DMS79 (cell line): ENCODE measurements at places on chromosomes 4 and X.

GRCh38 chr4:183139058-183139750 is 40.1 kb downstream of the WWC2 start:
- no peak for DNase-seq

GRCh38 chr4:145679991-145680455 is at the start of gene C4orf51:
TSS of gene C4orf51 (plus strand) at chr4:145680146. CDS start at chr4:145680204, 58 bp downstream.
- peak; percentile 56 for DNase-seq

DNA sequence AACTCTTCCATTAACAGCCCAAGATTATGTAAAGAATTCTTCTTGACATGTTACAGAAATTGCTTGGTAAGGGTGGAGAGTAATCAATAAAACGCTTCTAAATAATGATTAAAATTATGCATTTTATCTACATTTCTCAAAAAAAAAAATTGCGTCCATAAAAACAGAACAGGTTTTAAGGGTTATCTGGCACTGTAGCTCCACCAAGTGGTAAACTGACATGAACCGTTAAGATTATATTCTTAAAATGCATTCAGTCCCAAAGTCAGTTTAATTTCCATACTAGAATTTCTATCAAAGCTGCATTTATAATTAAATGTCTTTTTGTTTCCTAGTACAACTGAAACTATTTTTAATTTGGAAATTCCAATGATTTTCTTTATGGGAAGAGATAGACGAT is 214.0 kb upstream of the UGT8 start:
- no peak for DNase-seq

- DNase-seq: no peak
These were observed 780.7 kb upstream of the DIAPH2 start for GRCh38 chrX:95903975-95904374.

DNA sequence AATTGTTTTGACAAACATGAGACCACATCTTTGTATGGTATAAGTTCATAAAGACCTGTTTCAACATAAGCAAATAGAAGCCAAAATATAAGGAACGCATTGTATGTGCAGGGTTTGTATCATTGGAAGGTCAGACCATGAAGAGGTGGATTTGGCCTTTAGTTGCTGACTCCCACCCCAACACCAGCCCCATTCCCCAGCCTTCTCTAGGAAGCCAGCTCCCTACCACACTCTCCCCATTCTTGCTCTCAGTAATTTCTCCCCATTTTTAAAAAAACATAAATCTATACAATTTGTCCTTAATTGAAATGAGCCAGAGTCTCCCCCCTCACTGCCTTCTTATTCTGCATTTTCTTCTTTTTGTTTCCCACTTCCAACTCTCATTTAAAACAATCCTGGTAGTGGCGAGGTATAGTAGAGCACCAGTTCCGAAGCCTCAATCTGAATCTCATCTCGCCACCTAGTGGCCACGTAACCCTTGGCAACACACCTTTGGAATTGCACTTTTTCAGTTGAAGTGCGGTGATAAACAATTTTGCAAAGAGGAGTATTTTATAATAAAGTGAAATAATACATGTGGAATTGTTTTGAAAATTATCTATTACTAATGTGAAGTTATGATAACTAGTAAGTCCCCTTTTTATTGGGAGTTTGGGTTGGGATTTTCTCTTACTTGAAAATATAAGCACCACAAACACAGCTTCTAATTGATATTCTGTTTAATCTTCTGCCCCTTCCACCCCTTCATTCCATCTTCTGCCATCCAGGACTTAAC is 126.6 kb downstream of the ASB9 start:
- DNase-seq: no peak

- DNase-seq: no peak
These were observed 81.6 kb upstream of the TBC1D9 start for GRCh38 chr4:140837736-140838135.

DNA sequence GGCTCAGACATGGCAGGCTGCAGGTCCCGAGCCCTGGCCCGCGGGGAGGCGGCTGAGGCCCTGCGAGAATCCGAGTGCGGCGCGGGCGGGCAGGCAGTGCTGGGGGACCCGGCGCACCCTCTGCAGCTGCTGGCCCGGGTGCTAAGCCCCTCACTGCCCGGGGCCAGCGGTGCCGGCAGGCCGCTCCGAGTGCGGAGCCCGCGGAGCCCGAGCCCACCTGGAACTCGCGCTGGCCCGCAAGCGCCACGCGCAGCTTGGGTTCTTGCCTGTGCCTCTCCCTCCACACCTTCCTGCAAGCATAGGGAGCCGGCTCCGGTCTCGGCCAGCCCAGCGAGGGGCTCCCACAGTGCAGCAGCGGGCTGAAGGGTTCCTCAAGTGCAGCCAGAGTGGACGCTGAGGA is 97.5 kb downstream of the QDPR start:
- DNase-seq: no peak

GRCh38 chrX:18668071-18668835 is 3.7 kb downstream of the RS1 start:
- DNase-seq: peak; percentile 4

DNA sequence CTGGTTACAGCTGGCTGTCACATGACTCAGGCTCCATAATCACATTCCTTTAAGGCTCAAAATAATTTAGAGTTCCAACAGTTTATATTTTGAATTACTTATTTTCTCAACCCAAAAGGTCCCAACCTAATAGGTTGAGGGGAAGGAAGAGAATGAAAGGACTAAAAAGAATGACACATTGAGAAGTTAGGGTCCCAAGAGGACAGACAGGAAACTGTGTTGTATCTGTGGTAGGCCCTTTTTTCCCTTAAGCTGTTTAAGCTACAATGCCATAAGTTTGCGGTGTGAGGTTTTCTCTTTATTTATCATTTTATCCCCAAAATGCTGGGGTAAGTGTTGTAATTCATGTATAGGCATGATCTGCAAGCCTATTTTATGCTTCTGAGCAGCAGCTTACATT is 290.2 kb downstream of the ZNF674 start:
- no peak for DNase-seq

DNA sequence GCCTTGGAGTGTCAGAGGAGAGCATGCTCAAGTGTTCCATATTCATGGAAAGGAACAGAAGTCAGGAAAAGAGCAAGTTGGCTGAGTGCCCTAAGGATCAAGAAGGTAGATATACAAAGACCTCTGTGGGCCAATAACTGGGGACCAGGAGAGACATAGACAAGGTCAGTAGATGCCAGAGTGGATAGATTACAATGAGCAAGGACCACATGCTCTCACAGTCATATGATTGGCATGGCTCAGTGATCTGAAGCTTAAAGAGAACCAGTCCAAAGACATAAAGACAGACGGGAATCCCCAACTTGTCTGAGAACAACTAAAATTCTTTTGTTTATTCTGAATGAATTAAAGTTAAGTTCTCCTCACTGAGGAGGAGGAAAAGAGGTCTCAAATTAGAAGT is 289.7 kb downstream of the HS3ST1 start:
- no peak for DNase-seq

DNA sequence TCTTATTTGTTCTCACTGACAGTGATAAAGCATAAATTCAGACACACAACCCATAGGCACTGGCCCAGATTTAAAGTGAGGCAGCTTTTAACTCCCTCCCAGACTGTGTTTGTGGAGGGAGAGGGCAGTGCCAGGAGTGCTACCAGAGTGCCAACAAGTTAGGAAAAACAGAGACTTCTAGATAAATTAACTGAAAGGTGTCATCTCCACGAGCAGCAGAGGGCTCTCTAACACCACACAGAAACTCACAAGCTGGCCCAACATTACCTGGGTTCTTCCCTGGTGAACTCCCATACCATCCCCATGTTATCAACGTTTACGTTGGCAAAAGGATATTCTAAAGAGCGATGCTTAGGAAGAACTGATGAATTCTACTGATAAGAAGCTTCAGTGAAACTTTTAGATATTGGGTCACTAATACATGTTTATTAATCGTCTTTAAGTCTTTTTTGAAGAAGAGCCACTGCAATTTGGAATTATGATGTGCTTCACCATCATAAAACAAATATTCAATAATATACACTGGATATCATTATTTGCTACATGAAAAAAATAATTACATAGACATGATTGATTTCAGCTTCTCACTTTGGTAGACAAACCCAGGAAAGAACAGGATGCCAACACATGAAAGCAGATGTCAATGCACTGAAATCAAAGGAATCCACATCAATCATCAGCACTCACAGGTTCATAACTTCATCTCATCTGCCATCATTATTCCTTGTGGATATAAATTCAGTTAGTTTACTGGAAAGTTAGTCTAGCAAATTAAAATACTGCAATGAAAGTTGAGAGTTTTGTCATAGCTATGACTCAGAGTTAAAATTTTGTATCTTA is 121.2 kb upstream of the NAP1L5 start:
- DNase-seq: peak; percentile 69

GRCh38 chrX:153726286-153727122 is 1.8 kb downstream of the ABCD1 start:
- peak; percentile 18 for DNase-seq

- no peak for DNase-seq
These were observed 706.6 kb downstream of the PCDH19 start for GRCh38 chrX:99703473-99703872.

DNA sequence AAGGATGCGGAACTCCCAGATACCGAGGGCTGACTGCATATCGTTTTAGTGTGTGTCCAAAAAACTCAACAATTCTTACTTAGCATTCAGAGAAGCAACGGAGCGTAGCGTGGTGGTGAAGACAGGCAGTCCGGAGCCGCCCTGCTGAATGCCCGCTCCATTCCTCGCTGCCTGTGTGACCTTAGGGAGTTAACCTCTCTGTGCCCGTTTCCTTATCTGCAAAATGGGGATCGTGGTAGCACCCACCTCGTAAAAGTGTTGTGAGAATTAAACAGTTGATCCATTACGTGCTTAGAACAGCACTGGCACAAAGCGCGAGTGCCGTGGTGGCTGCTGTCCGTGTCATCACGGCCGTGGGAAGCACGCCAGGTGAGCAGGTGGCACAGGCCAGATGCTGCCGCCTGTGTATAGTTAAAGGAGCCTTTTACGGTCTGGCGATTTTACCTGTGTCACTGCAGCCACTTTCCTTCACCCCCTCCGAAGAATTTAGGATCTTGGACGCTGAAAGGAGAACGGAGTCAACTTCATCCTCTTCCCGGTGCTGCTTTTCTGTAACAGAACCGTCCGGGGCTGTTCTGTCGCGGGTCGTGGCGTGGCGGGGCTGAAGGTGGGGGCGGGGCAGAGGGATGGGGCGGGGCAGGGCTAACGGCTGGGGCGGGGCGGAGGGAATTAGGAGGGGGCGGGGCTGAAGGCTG is 885 bp downstream of the CCDC110 start:
- no peak for DNase-seq

GRCh38 chr4:88457307-88458103 is 586 bp downstream of the HERC5 start:
- no peak for DNase-seq

GRCh38 chrX:65828599-65828998 is 161.1 kb downstream of the MSN start:
- no peak for DNase-seq

- DNase-seq: no peak
These were observed 98.9 kb downstream of the ARHGAP6 start for GRCh38 chrX:11566789-11567188.

GRCh38 chr4:20251796-20252655 is at the start of gene SLIT2:
TSS of gene SLIT2 (plus strand) at chr4:20251905. CDS start at chr4:20253816, 1,911 bp downstream.
- no peak for DNase-seq

GRCh38 chr4:95532305-95532704 is 16.5 kb downstream of the UNC5C start:
- no peak for DNase-seq

DNA sequence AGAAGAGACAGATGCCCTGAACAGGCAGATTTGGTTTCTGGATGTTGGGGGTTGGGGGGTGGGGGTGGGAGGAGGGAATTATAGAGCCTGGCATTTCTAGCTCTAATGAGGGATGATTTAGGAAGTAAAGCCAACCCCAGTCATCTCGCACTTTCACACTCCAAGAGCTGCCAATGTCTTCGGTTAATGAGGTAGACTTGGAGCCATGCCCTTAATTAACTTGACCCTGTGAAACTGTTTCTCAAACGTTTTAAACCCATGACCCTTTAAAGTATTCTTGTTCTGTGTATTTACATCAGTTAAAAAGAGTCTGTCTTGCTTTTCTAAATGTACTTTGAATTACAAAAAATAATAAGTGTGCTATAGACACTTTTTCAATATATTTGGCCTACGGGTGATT is 466.9 kb downstream of the FAT4 start:
- no peak for DNase-seq

DNA sequence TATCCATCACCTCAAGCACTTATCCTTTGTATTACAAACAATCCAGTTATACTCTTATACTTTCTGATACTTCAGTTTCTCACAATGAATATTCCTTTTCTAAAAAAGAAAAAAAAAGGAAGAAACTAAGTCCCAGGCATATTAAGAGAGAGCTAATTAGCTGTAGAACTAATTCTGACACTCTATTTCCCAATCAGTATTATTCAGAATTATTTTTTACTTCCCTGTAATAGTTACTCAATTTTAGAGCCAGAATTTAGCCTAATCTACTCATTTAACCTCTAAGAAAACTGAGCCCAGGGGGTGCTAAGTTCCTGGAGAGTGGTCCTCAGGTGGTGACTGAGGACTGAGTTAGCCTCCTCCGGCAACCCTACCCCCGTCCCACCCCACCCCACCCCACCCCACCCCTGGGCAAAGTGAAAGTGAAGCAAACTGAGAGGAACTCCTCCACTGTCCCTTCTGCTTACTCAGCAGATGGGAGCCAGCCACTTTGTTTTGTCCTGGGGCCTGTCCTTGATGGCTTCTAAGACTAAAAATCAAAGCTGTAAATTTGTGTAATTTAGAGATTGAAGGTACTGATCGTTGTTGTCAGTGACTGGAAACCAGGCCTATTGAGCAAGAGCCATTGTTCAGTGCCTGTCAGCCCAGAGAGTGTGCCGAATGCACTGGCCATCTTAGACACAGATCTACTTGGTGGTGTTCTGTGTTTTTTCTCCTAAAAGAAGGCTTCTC is 162.1 kb downstream of the CBR4 start:
- no peak for DNase-seq

GRCh38 chr4:153573221-153573620 is 107.1 kb downstream of the TMEM131L start:
- no peak for DNase-seq

DNA sequence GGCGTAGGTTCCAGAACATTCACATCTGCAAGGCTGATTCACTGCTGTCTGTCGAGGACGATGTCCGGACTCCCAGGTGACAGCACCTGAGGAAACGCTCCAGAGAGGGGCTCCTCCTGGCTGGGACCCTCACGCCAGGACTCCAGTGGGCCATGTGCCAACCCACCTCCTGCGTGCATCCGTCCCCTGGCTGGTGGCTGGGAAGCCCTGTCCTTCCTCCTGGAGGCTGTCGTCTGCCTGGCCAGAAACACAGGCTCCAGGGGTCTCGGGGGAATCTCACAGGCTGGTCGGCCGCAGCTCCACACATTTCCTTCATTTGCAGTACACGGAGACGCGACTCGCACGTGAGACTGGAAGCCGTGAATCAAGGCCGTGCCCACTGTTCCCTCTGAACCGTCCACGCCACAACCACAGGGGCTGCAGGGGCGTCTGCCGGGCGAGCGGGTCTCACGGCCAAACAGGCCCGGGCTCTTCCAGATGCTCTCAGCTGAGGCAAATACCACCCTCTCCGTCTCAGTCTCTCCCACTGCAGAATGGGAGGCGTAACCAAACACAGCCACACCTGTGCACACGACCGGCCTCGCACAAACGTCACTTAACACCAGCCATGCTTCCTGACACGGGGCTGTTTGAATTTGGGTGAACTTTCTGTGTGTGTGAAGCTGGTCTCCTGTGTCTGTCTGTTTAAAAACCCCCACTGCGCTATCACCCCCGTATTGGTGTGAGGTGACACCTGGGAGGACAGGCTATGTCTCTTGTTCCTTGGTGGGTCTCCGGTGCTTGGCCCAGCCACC is 38.7 kb upstream of the MXD4 start:
- DNase-seq: no peak

GRCh38 chr4:41799126-41799525 is 50.6 kb upstream of the PHOX2B start:
- DNase-seq: no peak
